ENCODE measurements at places on chromosomes 1 and 21.

DNA sequence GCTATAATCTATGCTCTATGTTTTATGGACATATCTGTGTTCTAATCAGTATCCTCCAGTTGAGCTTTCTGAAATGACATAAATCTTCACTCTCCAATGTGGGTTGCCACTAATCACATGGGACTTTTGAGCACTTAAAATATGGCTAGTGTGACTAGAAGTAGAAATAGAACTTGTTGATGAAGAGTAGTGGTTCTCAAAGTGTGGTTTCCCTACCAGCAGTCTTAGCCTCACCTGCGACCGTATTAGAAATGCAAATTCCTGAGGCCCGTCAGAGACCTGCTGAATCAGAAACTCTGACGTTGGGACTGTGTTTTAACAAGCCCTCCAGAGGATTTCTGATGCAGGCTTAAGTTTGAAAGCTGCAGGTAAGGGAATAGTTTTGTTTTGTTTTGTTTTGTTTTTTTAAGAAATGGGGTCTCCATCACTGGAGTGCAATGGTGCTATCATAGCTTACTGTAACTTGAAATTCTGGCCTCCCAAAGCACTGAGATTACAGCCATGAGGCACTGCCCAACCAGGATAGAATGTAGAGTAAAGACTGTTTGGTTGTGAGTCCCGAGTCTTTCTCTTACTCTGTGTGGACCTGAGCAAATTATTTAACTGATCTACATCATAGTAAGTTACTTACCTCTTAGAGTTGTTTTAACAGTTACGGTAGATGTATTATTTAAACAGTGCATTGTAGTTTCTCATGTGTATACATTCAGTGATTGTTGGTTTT lies 21.7 kb downstream of the GLRX2 start:
- DNase-seq, result no peak

DNA sequence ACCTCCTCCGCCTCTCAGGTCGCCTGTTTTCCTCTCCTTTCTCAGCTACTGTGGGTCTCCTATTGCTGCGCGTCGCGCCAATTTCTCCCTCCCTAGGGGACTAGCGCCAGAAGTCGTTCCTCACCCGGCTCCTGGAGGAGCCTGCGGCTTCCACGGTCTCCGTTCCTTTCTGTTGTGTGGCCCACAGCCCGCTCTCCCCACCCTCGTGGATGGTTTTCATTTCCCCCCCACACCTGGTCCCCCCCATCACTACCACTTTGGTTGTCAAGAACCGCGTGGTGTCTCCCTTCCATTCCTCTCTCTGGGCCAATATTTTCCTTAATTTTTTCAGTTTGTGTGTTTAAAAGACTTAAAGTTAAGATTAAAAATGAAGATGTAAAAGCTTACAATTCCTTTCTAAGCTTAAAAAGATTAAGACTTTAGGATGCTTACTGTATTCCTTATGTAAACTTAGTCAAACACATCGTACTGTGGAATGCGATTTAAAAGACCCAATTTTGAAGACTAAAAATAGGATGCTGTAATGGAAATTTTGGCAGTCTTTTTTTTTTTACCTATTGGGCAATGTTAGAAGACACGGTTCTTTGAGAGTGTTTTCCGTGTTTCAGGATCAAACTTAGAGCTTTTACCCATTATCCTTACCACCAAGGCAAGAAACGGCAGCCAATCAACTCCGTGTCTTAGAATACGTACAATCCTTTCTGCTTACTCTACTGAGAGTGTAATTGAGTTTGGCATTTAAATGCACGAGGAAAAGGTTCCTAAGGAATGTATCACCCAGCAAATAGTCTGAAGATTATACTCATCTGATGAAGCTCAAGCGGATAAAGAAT lies 773 bp downstream of the CNST start:
- DNase-seq, result no peak

DNA sequence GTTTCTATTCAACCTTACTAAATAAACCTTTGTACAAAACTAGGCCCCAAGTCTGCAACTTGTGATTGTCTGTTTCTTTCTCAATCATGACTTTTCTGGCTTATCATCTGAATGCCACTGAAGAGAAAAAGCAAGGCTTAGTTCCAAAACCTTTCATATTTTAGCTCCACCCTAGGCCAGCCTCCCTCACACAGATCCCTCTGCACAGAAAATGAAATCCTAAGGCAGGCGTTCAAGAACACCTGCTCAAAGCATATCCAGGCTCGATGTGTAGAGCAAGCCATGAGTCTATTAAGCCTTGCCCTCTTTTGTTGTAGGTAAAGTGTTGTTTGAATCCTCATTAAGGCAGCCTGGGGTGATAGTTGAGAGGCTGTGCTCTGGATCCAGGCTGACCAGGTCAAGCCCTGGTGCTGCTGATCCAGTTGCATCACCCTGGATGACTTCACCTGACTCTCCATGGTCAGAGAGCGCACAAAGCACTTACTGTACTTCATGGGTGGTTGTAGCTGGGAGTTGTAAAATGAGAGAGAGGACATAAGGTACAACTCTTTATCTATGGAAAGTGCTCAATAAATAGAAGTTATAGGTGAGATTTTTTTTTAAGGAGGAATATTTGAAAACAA lies 39.0 kb downstream of the FYB2 start:
- DNase-seq, result no peak

DNA sequence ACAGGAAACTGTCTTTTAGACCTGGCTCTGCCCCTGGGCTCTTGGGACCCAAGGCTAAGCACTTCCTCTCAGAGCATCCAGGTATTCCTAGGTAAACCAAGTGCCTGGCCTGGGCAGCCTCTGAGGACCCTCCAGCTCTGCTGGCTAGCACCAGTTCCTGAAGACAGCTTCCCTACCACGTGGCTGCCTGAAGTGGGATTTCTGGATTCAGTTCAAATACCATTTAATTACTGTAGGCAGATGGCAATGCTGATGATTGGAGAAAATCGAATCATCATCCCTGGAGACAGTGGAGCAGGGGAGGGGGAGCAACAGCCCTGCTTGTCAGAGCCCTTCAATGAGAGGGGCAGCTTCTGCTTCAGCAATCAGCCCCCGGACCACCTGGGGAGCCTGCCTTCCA lies 11.9 kb downstream of the KIF21B start:
- no peak for DNase-seq

DNA sequence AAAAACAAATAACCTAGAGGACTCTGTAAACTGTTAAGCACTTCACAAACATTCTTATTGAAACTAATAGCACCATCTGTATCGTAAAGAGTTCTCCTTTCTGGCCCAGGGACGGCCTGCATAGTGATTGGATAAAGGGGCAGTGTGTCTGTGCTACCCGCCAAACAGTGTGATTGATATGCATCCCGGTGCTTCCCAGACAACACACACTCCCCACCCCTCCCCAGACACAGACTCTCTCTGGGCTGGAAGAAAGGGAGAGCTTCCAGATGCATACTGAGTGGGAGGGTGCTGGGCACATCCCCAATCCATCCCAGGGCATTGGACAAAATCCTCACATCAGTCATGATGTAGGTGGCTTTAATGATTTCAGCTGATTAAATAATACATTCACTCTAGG lies 3.7 kb downstream of the HSD11B1 start:
- no peak for DNase-seq

GRCh38 chr1:74160046-74160445 lies 37.9 kb downstream of the LRRIQ3 start:
- DNase-seq, result no peak

DNA sequence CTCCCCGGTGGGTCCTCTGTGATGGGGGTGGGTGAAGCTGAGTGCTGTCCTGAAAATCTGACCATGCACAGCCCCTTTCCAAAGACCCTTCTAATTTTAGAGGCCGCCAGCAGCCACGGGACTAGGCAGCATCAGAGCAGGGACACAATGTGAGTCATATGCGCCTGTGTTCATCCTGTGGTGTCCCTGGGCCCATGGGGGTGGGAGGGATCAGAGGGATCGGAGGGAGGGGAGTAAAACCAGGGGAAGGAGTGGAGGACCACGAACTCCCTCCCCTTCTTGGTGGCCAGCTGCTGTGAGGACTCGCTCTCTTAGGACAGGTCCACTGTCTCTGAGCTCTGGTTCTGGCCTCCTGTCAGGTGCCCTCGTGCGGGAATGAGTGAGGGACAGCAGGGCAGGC lies 61.5 kb downstream of the ADARB1 start:
- DNase-seq, result no peak

DNA sequence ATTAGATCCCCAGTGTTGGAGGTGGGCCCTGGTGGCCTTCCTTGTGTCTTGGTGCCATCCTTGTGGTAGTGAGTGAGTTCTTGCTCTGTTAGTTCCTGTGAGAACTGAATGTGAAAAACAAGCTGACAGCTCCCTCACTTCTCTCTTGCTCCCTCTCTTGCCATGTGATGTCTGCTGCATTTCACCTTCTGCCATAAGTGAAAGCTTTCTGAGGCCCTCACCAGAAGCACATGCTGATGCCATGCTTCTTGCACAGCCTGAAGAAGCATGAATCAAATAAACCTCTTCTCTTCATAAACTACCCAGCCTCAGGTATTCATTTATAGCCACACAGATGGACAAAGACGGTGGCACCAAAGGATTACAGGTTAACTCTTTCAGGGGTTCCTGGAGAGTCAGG lies 166.1 kb upstream of the ETV3 start:
- DNase-seq, result no peak

DNA sequence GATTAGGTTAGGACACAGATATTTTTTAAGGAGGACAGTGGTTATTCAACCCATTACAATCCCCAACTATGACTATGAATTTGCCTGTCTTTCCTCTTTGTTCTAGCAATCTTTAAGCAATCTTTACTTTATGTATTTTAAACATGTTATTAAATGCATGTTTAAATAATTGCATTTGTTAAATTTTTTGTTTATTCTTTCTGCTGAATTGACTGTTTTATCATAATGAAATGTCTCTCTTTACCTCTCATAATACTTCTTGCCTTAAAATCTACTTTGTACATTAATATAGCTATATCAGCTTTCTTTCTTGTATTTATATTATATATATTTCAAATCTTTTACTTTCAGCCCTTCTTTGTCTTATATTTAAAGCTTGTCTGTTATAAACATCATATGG lies 46.1 kb downstream of the CR1L start:
- no peak for DNase-seq

DNA sequence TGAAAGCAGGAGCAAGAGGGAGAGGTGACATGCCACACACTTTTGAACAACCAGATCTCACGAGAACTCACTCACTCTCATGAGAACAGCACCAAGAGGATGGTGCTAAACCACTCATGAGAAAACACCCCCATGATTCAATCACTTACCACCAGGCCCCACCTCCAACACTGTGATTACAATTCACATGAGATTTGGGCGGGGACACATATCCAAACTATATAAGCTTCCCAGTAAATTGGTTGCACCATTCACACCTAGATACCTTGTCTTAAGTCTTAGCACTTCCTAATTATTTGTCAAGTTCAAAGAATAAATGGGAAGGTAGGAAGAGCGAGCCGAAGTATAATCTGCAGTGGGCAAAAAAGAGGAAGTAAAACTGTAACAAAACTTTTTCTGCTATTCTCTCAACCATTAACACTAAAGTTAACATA lies 34.3 kb downstream of the AMY1C start:
- DNase-seq, result no peak

GRCh38 chr1:208010487-208011071 lies 99.7 kb upstream of the CD34 start:
- no peak for DNase-seq

GRCh38 chr1:174110053-174110452 lies 49.3 kb upstream of the RABGAP1L start:
- no peak for DNase-seq

- no peak for DNase-seq
Measured at GRCh38 chr1:87795615-87796337, 467.1 kb downstream of the LMO4 start.

- DNase-seq, result no peak
Measured at GRCh38 chr1:18996548-18997177, 40.2 kb upstream of the IFFO2 start.

DNA sequence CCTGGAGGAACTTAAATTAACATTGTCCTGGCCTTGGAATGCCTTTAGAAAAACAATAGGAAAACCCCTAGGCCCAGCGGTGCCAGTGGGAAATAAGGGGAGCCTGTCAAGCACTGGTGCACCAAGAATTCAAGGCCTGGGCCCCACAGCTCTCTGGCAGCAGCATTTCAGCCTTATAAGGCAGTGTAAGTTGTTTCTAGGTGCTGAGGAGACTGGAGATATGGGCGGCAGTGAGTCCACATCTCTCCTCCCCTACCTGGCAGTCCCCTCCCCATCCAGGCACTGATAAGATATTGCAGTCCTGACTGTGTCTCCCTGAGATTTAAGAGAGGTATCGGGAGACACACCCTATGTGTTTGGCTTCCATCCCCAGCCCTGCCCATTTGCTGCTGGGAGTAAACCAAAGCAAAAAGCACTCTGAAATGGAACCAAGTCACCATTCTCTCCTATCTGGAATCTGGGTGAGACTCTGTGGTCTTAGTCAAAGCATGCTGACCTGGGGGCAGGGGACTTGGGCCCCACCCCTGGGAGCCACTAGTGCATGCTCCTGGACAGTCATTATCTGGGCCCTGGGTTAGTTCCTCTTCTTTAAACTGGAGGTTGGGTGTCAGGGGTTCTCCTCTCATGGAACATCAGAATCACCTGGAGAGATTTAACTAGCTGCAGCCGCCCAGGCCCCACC lies 30.5 kb downstream of the DEGS1 start:
- DNase-seq, result no peak

GRCh38 chr1:243939167-243939848 lies 89.3 kb upstream of the AKT3 start:
- DNase-seq, result no peak

GRCh38 chr1:156804026-156804425 lies 12.6 kb downstream of the SH2D2A start:
- DNase-seq, result no peak

DNA sequence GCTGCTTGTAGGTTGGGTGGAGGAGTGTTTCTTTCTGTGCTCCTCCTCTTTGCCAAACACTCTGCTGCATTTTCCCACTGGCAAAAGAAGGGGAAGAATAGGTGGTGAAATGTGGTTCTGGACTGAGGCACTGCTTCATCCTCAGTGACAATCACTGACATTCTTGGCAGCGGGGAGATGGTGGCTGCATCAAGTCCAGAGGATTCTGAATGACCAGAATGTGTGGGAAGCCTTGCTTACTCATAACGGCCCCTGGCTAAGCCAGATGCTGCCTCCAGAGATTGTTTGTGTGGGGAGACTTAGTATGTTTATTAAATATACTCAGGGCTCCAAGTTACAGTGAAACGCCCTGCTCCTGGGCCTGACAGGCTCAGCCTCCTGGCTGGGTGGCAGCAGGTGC lies 160.3 kb downstream of the CACNA1E start:
- no peak for DNase-seq

GRCh38 chr1:1290238-1290731 lies 10.0 kb downstream of the SCNN1D start:
- DNase-seq, result peak; percentile 65

GRCh38 chr1:41504114-41505035 lies 19.9 kb upstream of the EDN2 start:
- no peak for DNase-seq

All from activated naive CD8-positive, alpha-beta T cell treated with anti-CD3 and anti-CD28 coated beads for 36 hours (primary cell).